ENCODE measurements at places on chromosomes 3 and 15.

- DNase-seq, result no peak
- peaks cover 19% of the 10 kb centered on the region for H3K36me3 ChIP-seq
- H3K4me1 ChIP-seq, result peaks cover 48% of the 10 kb centered on the region
- H3K4me3 ChIP-seq, result no peak overlapping the region
Measured at GRCh38 chr15:78079298-78080087, 2.0 kb upstream of the TBC1D2B start.

- no peak for DNase-seq
- no peak overlapping the region for H3K4me3 ChIP-seq
- no peaks in the 10 kb centered on the region for H3K4me1 ChIP-seq
- H3K36me3 ChIP-seq, result no peaks in the 10 kb centered on the region
- H3K27ac ChIP-seq, result no peak overlapping the region
- no peaks in the 10 kb centered on the region for H3K27me3 ChIP-seq
Measured at GRCh38 chr3:165523801-165524200, 313.4 kb downstream of the BCHE start.

DNA sequence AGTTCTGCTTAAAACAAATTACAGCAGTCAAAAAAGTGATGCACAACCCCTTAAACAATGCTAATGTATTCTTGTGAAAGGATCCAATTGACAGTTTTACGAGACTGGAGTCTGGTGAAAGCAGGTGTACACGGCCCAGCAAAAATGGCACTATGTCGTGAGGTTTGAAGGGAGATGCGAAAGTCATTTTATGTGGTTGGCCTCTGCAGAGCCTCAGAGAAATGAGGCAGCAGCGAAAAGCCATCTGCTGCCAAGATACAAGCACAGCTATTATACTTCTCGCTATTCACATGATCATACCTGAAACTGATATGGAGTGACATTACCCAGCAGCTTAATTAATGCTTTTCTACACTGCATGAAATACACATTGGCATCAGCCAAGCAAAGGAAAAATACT is 36.4 kb downstream of the MECOM start:
- H3K27me3 ChIP-seq, result peaks cover 5% of the 10 kb centered on the region
- no peak overlapping the region for H3K27ac ChIP-seq
- no peaks in the 10 kb centered on the region for H3K36me3 ChIP-seq
- no peaks in the 10 kb centered on the region for H3K4me1 ChIP-seq
- no peak for DNase-seq
- no peak overlapping the region for H3K4me3 ChIP-seq

- H3K36me3 ChIP-seq, result no peaks in the 10 kb centered on the region
- H3K27me3 ChIP-seq, result peaks cover 21% of the 10 kb centered on the region
- H3K4me1 ChIP-seq, result no peaks in the 10 kb centered on the region
- H3K27ac ChIP-seq, result no peak overlapping the region
Measured at GRCh38 chr3:123745184-123745855, 138.8 kb downstream of the MYLK start.

DNA sequence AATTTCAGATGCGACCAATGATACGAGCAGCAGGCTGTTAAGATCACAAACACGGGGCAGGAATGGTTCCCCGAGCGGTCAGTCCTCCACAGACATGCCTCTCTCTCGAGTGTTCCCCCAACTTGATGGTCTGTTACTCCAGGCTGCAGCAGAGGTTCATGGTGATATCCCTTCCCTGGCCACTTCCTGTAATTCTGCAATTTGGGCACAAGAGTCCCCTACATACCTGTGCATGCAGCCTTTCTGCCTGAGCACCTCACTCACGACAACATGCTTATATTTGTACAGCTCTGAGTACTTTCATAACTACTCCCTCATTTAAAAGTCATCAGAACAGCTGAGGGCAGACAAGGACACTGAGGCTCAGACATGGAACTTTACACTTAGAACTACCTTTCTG is 408.1 kb upstream of the NR2F2 start:
- H3K36me3 ChIP-seq, result no peaks in the 10 kb centered on the region
- DNase-seq, result no peak
- no peaks in the 10 kb centered on the region for H3K4me1 ChIP-seq
- no peak overlapping the region for H3K4me3 ChIP-seq

- H3K36me3 ChIP-seq, result no peaks in the 10 kb centered on the region
- H3K4me3 ChIP-seq, result no peak overlapping the region
- H3K4me1 ChIP-seq, result no peaks in the 10 kb centered on the region
Measured at GRCh38 chr3:175413926-175414325, 554.8 kb downstream of the NAALADL2 start.
